ENCODE measurements at places on chromosomes 2 and 18. TPM values are rescaled to one million over a fixed set of nuclear protein-coding genes. Genes with fewer than 3 reads are reported as not detected.
A peak's percentile ranks its signal among the peaks of the same experiment; 100 is the strongest.

GRCh38 chr18:1468550-1468949 lies 563.9 kb downstream of the ADCYAP1 start:
- no peak for DNase-seq

DNA sequence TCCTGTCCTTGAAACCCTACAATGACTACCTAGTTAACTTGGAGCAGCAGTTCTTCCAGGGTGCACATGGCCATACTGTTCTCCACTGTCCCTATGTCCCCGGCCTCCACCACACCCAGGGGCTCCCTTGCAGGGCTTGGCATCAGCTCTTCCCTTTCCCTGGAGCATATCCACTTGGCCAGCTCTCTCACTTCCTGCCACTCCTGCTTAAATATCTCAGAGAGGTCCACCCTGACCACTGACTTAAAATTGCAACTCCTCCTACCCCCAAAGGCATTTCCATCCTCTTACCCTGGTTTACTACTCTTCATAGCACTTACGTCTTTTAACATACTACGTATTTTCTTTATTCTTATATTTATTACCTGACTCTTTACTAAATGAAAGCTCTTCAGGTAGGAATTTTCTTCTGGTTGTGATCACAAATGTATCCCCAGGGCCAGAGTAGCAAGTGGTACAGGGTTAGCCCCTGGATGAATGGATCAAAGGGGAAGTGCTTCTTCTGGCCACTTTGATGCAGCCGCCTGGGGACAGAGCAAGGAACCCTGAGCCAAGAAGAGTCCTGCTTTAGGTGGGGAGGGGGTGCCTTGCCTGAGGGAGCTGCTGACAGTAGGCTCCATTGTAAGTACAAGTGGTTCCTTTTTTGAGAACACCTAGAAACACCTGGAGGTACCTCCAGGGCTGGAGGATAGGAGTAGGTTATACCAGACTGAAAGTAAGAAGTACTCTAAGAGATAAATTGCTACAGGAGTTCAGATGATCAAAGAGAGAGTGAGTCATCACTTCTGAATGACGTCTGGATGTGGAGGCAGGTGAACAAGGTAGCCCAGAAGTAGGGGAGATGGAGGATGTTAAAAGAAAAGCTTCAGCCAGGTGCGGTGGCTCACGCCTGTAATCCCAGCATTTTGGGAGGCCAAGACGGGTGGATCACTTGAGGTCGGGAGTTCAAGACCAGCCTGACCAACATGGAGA lies 82.2 kb downstream of the SOCS6 start:
- DNase-seq = no peak

DNA sequence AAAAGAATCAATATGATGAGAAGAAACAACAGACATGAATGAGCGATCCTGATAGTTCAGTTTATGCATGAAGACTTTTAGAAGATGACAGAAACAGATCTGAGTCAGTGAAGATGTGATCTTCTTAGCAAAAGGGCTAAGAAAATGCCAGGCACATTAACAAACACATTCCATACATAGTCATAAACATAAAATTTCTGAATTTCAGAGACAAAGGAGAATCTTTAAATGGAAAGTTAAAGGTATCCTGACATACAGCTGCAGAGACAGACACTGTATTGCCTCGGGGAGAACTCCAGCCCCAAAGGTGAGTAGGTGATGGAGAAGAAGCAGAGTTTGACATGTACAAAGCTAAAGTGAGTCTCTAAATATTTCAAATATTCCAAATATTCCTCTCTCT lies 40.6 kb upstream of the FN1 start:
- DNase-seq = no peak

GRCh38 chr18:32871786-32872185 lies 99.0 kb upstream of the KLHL14 start:
- no peak for DNase-seq

DNA sequence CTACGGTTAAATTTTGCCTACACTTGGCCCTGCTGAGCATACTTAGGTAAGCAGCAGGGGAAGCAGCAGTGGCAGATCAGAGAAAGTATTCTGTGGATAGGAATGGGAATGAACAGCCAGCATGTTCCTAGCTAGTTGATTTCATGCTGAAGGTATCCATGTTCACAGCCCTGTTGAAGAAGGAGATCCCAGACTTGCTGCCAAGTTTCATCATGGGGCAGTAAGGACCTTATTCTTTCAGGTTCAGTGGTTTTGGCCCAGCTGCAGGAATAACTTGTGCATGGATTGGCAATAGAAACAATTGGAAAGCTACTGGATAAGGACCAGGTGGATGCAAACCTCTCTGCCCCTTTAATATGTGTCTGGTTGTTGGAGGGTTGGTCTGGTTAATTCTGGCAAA lies 98.2 kb upstream of the TMEM178A start:
- DNase-seq = no peak

DNA sequence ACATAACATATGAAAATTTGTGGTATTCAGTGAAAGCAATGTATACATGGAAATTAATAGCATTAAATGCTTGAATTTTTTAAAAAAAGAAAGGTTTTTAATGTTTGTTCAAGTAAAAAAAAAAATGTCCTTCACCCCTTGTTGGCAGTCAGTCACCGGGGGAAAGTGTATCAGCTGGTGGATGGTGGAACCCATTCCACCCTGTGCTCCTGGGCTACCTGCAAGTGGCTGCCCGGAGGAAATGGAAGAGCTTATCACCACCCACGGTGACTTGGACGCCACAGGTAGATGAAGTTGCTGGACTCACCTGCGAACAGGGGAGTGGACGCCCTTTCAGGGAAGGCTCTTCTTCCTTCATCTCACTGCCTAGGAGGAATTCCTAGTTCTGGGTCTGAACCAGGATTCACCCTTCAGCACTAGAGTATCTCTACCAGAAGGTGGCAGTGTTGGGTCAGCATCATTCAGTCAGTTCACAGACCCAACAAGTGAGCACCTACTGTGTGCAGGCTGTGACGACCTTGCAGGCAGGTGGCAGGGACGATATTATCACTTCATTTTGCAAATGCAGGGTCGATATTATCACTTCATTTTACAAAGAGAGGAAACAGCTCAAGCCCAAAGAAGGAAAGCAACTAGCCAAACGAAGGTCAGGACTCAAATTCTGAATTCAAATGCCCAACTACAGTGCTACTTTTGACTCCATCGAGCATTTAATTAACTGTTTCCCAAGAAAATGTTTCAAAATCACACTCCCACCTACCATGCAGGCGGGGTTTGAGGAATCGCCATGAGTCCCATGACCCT lies 35.8 kb downstream of the CIB4 start:
- peak; percentile 82 for DNase-seq

- DNase-seq = no peak
Measured at GRCh38 chr2:140550821-140551220, 1580.0 kb downstream of the LRP1B start.

GRCh38 chr18:46445522-46446313 lies 211.3 kb downstream of the LOXHD1 start:
- no peak for DNase-seq

- DNase-seq = no peak
Measured at GRCh38 chr18:73258375-73259087, 390.7 kb upstream of the NETO1 start.

GRCh38 chr2:232488097-232488711 lies 570 bp upstream of the ECEL1 start:
- peak; percentile 70 for DNase-seq

DNA sequence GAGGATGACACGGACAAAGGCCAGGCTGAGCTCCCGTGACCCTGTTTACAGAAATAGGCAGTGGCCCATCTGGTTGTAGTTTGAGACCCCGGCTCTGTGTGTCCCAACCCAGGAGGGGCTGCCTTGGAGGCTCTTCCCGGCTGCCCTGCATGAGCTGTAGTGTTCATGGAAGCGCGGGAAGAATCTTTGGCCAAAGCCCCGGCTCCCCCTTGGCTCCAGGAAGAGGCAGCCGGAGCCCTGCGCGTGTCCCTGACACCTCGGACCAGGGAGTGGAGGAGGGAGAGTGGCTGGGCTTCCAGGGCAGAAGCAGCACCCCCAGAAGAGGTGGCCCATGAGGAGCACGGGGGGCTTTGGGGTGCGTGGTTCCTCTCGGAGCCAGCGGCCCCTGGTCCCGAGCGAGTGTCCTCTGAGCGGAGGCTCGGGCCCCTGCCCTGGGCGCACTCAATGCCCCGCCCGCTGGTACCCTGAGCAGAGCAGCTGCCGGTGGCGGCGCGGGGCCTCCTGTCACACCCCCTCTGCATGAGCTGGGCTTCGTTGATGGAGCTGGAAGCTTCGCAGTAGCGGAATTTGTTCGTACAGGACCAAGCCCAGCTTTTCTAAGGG lies 21.7 kb downstream of the GPR35 start:
- DNase-seq = no peak

DNA sequence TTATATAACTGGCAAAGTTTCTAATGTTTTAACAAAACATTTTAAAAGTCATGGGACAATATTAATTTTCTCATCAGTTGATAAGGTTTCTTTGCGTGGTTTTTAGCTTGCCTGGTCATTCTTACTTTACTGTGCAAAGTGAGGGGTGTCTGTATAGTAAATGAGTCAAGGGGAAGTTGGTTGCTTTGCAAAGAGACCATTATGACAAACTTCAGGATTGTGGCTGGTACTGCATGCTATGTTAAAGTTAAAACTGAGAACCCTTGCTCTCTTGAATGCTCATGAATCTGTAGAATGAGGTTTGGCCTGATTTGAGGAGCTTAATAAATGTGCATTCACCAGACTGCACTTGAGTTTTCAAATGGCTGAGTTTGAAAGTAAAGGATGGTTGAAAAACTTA lies 47.0 kb downstream of the COL4A4 start:
- no peak for DNase-seq

GRCh38 chr2:11495844-11496681 lies 30.1 kb upstream of the E2F6 start:
- DNase-seq = peak; percentile 76

DNA sequence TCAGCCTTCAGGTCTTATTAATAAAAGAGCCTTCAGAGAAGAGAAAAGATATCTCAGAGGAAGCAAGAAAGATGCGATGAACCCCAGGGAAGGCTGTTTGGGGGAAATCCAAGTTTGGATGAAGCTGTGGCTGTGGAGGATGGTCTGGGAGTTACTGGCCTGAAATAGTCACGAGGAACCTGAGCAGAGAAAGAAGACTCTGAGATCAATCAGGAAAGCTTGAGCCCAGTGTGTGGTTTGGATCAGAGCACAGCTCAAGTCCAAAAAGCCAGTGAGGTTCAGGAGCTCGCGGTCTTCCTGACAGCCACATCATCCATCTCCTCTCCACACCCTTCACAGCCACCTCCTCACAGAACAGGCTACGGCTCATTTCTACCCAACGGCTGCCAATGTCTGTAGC lies 87.4 kb upstream of the SERPINE2 start:
- no peak for DNase-seq

- no peak for DNase-seq
Measured at GRCh38 chr18:49141491-49141890, 190.7 kb upstream of the SMAD7 start.

DNA sequence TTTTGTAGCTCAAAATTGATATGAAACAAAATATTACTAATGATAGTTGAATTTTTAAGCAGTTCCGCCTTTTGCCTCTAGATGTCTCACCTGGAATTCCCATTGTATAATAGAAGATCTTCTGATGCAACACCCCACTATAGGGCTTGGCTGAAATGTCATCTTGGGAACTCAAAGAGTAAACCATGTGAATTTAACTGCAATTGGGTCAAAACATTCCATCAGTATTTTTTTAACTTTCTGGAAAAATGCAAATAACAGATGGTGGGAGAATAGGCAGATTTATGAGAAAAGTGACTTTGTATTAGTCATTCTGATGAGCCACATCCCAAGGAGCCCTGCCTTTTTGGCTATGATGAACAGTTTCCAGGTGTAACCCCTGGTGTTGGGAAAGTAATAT lies 489.9 kb downstream of the NYAP2 start:
- peak; percentile 38 for DNase-seq

DNA sequence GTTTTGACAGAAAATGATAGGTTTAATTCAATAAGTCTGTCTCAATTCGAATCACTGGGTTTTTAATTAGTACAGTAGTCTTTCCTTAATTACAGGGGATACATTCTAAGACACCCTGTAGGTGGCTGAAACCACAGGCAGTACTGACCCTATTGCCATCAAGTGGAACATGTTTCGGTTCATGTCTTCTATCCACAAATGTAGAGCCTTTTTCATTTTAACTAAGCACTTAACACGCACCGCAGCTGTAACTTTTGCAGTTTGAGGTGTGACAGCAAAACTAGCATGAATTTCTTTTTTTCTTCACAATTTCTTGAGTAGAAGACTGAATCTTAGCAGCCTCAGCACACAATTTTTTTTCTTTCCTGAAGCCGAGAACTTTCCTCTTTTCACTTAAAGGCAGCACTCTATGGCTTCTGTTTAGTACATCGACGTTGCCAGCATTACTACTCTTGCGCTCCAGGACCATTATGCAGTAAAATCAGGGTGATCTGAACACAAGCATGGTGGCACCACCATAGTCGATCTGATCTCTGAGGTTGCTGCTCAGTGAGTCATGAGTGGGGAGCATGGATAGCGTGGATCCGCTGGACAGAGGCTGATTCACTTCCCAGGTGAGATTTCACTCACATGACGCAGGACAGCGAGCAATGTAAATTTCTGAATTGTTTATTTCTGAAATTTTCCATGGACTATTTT lies 805.1 kb downstream of the RNF144A start:
- DNase-seq = no peak

DNA sequence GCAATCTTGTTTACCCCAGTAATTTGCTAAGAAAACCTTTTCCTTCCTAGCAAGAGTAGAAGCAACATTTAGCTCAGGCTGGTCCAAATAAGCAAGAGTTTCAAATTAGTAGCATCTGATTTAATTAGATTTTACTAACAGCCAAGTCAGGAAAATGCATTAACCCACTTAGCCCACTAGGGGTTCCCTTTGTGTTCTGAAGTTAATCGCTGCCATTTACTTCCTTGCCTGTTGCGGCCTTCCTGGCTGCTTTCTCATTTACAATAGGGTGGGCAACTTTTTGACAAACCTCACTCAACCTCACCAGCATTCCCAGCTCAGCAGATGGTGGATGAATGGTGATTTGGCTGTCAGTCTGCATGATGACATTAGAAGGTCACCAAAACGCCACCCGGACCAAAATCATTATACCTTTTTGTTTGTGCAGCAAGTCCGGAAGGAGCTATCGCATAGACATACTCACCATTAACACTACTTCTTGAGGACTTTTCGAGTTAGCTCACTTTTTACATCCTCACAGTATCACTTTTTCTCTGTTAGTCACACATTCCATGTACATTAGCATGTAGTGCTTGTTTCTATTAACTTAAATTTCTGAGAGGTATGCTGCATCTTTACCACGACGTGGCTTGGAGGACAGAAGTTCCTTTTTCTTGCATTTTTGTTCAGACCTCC lies 101.5 kb upstream of the SETBP1 start:
- DNase-seq = peak; percentile 64

GRCh38 chr2:60899892-60900249 lies 18.5 kb downstream of the REL start:
- no peak for DNase-seq

The CDKL4 gene
- not detected for total RNA-seq

The PLGLB1 gene
- total RNA-seq = 1.6 TPM

The HRH4 gene
- not detected for total RNA-seq

The DAW1 gene
- not detected for total RNA-seq

The ZNF521 gene
- 148 TPM for total RNA-seq

The PDE1A gene
- 0.06 TPM for total RNA-seq

The CREG2 gene
- total RNA-seq = not detected

The GLI2 gene
- total RNA-seq = 9.4 TPM

The DLX1 gene
- total RNA-seq = not detected

All from neural progenitor cell (in vitro differentiated cells).